HFFc6 (cell line): ENCODE measurements at places on chromosomes 11 and 22.

- H3K36me3 ChIP-seq: no peaks in the 10 kb centered on the region
- no peak overlapping the region for H3K4me3 ChIP-seq
- no peak for DNase-seq
Measured at GRCh38 chr11:44742508-44743246, 15.9 kb downstream of the TSPAN18 start.

- no peak for DNase-seq
- no peaks in the 10 kb centered on the region for H3K36me3 ChIP-seq
- no peak overlapping the region for H3K4me3 ChIP-seq
- H3K27me3 ChIP-seq: peaks cover 5% of the 10 kb centered on the region
Measured at GRCh38 chr22:47042861-47043496, 280.5 kb downstream of the TBC1D22A start.

- peaks cover 11% of the 10 kb centered on the region for H3K27me3 ChIP-seq
- no peaks in the 10 kb centered on the region for H3K36me3 ChIP-seq
- H3K27ac ChIP-seq: no peak overlapping the region
- no peak for DNase-seq
- H3K4me1 ChIP-seq: no peaks in the 10 kb centered on the region
Measured at GRCh38 chr11:13897646-13898276, 64.8 kb upstream of the SPON1 start.

DNA sequence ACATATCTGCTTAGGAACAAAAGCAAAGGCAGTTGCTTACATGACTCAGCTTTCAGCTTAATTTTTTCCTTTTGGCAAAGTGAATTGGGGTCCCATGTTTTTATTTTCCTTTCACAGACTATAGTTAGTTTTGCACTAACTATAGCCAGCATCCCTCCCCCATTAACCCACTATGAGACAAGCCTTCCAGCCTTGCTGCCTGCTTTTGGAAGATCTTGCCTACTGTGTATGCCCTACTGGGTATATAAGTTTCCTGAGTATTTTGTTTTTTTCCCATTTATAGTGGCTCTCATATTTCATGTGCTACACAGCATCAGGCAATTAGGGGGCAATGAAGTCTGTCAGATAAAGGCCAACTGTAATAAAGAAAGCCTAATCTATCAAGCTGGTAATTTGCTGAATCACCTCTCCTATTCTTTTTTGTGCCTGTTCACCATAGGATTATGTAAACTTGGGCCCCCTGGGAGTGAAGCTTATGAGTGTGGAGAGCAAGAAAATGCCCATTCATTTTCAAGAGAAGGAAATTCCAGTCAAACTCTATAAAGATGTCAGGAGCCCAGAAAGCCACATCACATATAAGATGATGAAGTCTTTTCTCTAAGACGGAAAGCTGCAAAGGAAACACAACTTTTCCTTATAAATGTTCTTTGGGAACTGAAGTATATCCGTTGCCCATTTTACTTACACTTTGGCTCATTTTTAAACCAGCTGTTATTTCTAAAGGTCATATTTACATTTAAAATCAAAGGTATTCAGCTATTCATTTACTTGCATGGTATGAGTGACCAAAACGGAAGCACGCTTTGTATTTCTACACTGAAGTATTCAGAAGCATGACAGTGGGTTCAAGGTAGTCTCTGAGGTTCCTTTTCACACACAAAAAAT lies 64.0 kb downstream of the CCDC83 start:
- H3K27me3 ChIP-seq: peaks cover 27% of the 10 kb centered on the region
- no peak overlapping the region for H3K27ac ChIP-seq
- DNase-seq: no peak
- H3K4me1 ChIP-seq: no peaks in the 10 kb centered on the region
- no peaks in the 10 kb centered on the region; the same call in 1 of the 2 replicates for H3K36me3 ChIP-seq

GRCh38 chr11:112523477-112523876 lies 262.8 kb upstream of the PLET1 start:
- no peak for DNase-seq
- H3K4me3 ChIP-seq: no peak overlapping the region
- H3K36me3 ChIP-seq: no peaks in the 10 kb centered on the region
- H3K4me1 ChIP-seq: peaks cover 40% of the 10 kb centered on the region

DNA sequence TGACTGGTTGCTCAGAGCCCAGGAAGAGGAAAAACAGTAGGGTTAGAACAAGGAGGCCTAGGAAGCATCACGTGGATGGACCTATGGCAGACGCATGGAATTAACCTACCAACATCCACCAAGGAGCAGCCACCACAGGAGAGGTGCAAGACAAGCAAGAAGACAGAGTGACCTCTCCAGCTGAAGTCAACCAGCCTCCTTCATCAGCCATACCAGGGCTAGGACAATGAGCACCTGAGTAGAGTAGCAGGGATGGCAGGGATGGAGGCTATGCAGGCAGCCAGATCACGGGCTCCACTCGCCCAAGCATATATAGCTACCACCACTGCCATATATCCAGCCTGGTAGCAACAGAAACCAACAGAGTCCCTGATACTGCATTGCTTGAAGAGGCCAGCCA lies 202.1 kb upstream of the B3GAT1 start:
- peaks cover 10% of the 10 kb centered on the region; the same call in 1 of the 2 replicates for H3K36me3 ChIP-seq
- no peaks in the 10 kb centered on the region for H3K4me1 ChIP-seq
- H3K27ac ChIP-seq: no peak overlapping the region
- H3K4me3 ChIP-seq: no peak overlapping the region

DNA sequence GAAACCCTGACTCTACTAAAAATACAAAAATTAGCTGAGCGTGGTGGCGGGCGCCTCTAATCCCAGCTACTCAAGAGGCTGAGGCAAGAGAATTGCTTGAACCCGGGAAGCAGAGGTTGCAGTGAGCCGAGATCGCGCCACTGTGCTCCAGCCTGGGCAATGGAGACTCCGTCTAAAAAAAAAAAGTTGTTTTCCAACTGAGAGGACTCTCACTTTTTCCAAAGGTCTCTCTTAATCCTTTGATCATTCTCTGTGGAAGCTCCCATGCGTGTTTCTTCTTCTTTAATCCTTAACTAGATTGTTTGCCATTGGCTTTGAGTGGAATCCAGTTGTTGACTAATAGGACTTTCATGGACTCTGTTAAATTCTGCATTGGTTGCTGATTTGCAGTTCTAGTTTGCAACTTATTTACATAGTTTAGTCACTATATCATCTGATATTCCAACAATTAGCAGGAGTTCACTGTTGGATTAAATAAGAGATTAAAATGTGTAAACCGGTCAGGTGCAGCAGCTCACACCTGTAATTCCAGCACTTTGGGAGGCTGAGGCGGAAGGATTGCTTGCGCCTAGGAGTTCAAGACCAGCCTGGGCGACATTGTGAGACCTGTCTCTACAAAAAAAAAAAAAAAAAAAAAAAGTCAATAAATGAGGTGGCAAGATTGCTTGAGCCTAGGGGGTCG lies 79.7 kb downstream of the C22orf31 start:
- H3K36me3 ChIP-seq: peaks cover 11% of the 10 kb centered on the region
- H3K27me3 ChIP-seq: no peaks in the 10 kb centered on the region
- no peak for DNase-seq
- H3K27ac ChIP-seq: no peak overlapping the region
- no peak overlapping the region for H3K4me3 ChIP-seq
- H3K4me1 ChIP-seq: peaks cover 31% of the 10 kb centered on the region

- no peak overlapping the region for H3K4me3 ChIP-seq
- no peak for DNase-seq
- no peaks in the 10 kb centered on the region for H3K27me3 ChIP-seq
- no peak overlapping the region for H3K27ac ChIP-seq
- no peaks in the 10 kb centered on the region for H3K36me3 ChIP-seq
- no peaks in the 10 kb centered on the region for H3K4me1 ChIP-seq
Measured at GRCh38 chr11:50298182-50298988, 265.7 kb downstream of the OR4C45 start.

DNA sequence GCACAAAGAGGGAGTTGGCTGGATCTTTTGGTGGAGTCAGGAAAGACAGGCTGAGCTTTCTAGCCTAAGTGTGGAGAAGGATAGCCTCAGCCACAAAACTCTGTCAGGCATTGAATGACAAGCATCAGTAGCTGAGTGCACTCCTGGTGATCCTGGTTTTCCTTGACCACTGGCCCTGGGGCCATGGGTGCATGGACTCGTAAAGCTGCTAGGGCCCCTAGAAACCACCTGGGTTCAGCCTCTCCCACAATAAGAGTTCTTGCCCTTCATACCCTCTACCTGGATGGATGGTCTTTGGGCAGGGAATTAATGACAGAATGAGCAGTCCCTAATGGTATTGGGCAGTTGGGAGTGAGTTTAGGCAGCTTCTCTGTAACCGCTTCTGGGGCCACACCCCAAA lies 22.9 kb downstream of the TUB start:
- no peak for DNase-seq
- no peak overlapping the region for H3K27ac ChIP-seq
- H3K36me3 ChIP-seq: no peaks in the 10 kb centered on the region
- H3K4me1 ChIP-seq: peaks cover 6% of the 10 kb centered on the region
- no peak overlapping the region for H3K4me3 ChIP-seq
- H3K27me3 ChIP-seq: no peaks in the 10 kb centered on the region; the same call in 1 of the 2 replicates

- H3K4me1 ChIP-seq: peaks cover 78% of the 10 kb centered on the region
- H3K27me3 ChIP-seq: no peaks in the 10 kb centered on the region; the same call in 1 of the 2 replicates
- H3K36me3 ChIP-seq: no peaks in the 10 kb centered on the region
Measured at GRCh38 chr11:86625544-86625943, 46.9 kb downstream of the ME3 start.

DNA sequence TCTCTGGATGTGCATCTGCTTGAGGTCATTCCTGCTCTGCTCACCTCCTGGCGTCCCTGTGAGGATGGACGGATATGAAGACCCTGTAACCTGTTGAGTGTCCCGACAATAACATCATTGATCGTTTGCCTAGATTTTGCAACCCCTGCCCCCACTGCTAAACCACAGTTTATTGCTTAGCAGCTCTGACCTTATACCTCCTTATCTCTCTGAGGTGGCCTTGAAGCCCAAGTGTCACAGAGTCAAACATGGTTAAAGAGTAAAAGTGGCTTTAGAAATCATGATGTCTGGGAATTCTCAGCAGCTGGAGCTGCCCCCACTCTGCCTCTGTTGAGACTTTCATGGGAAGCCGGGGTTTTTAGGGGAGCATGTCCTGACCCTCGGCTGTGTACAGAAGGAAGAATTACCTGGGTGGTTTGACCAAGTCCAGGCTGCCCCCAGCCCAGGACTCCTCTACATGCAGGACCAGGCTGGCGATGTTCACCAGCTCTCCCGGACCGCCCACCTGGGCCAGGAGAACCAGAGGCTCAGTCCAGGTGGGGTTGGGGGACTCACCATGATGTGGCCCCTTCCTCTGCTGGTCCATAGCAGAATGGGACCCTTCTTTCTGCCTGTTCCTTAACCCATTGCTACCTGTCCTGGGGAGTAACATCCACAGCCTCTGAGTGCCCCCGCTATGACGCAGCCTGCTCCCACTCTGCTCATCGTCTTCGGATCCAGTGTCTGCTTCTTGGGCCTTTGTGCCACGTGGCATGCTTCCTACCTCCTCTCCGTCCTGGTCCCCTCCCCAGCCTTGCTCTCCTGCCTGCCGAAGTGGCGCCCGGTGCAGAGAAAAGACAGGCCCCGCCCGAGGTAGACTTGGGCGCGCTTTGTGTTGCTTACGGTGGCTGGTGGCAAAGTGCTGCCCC lies 33.4 kb upstream of the FTH1 start:
- DNase-seq: no peak
- H3K36me3 ChIP-seq: peaks cover 15% of the 10 kb centered on the region
- H3K27ac ChIP-seq: no peak overlapping the region
- peaks cover 13% of the 10 kb centered on the region for H3K4me1 ChIP-seq

DNA sequence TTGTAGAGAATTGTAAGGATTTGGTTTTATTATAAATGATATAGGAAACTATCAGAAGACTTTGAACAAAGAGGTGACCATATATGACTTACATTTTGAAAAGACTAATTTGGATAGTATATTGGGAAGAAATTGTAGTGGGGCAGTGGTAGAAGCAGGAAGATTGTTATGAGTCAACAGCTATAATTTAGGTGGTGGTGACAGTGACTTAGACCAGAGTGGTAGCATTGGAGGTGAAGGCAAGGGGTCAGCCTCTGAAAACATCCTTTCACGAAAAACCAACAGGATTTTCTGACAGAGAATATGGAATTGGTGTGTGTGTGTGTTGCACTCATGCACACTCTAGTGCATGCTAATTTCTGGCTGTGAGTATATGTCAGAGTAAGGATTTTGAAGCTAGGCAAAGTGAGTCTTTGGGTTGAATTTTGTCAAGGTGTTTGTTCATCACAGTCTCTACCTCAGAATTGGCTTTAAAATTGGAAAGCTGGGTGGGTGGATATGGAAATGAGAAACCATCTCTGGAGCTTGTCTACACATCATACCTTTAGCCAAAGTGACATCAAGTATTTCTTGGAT lies 8.2 kb upstream of the HBE1 start:
- DNase-seq: no peak
- peaks cover 55% of the 10 kb centered on the region for H3K4me1 ChIP-seq
- no peaks in the 10 kb centered on the region for H3K27me3 ChIP-seq
- no peak overlapping the region for H3K27ac ChIP-seq

- H3K27ac ChIP-seq: no peak overlapping the region
- DNase-seq: no peak
- peaks cover 26% of the 10 kb centered on the region for H3K4me1 ChIP-seq
- H3K27me3 ChIP-seq: no peaks in the 10 kb centered on the region; the same call in 1 of the 2 replicates
- H3K36me3 ChIP-seq: peaks cover 14% of the 10 kb centered on the region
Measured at GRCh38 chr22:31327806-31328543, 18.2 kb downstream of the PATZ1 start.

DNA sequence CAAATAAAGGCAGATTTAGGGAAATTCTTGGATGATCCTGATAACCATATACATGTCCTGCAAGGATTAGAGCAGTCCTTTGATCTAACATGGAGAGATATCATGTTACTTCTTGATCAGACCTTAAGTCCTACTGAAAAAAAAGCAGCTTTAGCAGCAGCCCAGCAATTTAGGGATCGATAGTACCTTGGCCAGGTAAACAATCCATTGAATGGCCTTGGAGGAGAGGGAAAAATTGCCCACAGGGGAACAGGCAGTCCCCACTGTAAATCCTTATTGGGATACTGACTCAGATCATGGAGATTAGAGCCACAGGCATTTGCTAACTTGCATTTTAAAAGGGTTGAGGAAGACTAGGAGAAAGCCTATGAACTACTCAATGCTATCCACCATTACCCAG lies 47.8 kb downstream of the PRSS23 start:
- no peak for DNase-seq
- H3K4me3 ChIP-seq: no peak overlapping the region

- no peak overlapping the region for H3K4me3 ChIP-seq
- H3K36me3 ChIP-seq: no peaks in the 10 kb centered on the region
- H3K27ac ChIP-seq: no peak overlapping the region
- peaks cover 31% of the 10 kb centered on the region for H3K4me1 ChIP-seq
Measured at GRCh38 chr11:26186389-26186788, 145.5 kb upstream of the ANO3 start.

- H3K4me3 ChIP-seq: no peak overlapping the region
- no peaks in the 10 kb centered on the region for H3K36me3 ChIP-seq
- H3K27ac ChIP-seq: no peak overlapping the region
- H3K4me1 ChIP-seq: no peaks in the 10 kb centered on the region
- no peak for DNase-seq
- peaks cover 4% of the 10 kb centered on the region; the same call in 1 of the 2 replicates for H3K27me3 ChIP-seq
Measured at GRCh38 chr11:114977651-114978050, 299.3 kb downstream of the NXPE2 start.

DNA sequence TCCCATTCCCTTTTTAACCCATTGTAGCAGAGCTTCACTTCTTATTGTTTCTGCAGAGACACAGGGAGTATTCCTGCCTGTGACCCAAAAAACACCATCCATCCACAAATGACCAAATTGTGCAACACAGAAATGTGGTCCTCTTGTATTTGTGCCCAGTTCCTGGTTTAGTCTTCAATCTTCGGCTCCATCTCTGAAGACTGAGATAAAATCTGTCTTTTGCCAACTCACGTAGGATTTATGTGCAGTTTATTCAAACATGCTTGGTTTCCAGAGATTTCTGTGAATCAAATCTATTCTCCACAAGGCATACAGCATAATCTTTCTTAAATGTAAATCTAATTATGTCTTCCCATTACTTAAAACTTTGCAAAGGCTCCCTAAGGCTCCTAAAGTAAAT lies 307.0 kb downstream of the AASDHPPT start:
- no peak overlapping the region; the same call in 1 of the 2 replicates for H3K4me3 ChIP-seq
- no peak overlapping the region for H3K27ac ChIP-seq
- DNase-seq: no peak
- peaks cover 11% of the 10 kb centered on the region; the same call in 1 of the 2 replicates for H3K36me3 ChIP-seq
- peaks cover 57% of the 10 kb centered on the region for H3K4me1 ChIP-seq
